ENCODE measurements at places on chromosomes 1 and 21.

GRCh38 chr1:59006289-59006658 lies 222.4 kb upstream of the JUN start:
- no peak for DNase-seq

DNA sequence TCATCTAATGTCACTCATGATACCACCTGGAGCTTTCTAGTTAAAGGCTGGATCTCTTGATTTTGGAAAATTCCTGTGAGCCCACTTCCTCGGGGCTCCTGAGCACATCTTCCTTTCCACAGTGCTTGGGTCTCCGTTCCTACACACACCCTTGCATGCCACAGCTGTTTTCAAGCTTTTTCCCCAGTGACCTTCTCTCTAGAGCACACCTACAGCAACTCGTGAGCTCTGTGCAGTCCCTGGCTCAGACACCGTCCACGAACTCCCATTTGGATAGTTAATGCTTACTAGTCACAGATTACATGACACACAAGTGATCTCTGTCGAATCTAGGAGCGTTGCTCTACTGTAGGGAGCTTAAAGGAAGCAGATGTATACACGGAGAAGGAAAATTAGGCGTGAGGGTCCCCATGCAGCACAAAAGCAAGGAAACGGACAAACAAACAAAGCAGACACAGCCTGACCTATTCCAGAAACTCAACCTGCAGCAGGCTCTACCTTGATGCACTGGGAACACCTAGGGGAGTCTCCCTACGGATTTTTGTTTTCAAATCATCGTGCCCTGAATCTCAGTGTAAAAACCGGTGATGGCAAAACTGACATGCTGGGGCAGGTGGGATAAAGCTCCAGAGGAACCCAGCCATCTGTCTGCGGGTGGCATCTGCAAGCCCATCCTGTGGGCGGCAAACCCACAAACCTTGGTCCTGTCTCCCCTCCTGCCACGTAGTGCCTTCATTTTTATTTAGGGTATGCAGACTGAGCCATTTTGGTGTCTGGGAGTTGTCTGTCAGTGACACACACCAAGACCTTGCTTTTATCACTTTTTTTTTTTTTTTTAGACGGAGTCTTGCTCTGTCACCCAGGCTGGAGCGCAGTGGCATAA lies 177.8 kb downstream of the RUNX1 start:
- no peak for DNase-seq

DNA sequence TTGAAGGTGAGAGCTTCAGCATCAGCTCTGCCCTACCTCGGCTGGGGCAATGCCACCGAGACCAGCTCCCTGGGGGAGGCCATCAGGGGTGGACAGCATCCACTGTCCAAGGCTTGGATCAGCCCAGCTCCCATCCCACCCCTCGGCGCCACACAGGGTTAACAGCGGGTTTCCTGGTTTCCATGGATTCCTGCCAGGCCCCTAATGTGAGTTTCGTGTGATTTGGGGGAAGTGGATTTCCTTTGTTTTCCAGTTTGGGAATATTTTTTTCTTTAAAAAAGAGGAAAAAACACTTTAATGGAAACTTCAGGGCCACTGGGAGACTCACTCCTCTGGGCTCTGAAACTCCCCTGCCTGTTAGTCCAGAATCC lies 34.3 kb downstream of the CASZ1 start:
- no peak for DNase-seq

DNA sequence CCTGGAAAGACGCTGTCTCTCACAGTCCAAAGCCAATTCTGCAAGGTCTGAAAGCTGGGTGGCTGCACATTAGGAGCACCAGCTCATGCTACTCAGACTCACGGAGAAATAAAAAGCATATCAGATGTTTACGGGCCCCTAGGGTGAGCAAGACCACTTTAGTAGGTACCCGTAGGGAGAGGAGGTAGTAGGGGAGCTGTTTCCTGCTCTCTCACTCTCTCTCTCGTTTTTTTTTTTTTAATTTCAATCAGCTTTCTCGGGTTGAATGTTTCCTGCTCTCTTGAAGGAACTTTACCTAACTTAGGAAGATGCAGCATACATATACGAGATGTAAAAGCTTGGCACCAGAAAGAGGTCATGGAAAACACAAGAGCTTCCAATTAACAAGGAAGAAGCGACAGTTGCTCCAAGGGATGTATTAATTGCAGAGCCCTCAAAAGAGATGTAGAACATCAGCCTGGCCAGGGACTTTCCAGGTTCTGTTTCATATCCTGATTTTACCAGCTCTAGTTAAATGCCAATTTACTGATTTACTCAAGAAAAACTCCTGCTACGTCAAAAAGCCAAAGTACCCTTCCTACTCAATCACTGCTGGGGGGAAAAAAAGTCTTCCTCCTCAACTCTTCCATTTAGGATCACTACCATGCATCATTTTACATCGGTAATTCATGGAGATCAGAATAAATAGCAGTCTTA lies 3.1 kb downstream of the LORICRIN start:
- DNase-seq, result no peak
